ENCODE measurements at places on chromosomes 12 and 14.

- DNase-seq: no peak
Measured at GRCh38 chr14:101469382-101470247, 91.7 kb upstream of the DIO3 start.

- no peak for DNase-seq
Measured at GRCh38 chr14:64865109-64865508, 14.6 kb downstream of the SPTB start.

- no peak for DNase-seq
Measured at GRCh38 chr12:52557476-52557875, 4.5 kb upstream of the KRT71 start.

DNA sequence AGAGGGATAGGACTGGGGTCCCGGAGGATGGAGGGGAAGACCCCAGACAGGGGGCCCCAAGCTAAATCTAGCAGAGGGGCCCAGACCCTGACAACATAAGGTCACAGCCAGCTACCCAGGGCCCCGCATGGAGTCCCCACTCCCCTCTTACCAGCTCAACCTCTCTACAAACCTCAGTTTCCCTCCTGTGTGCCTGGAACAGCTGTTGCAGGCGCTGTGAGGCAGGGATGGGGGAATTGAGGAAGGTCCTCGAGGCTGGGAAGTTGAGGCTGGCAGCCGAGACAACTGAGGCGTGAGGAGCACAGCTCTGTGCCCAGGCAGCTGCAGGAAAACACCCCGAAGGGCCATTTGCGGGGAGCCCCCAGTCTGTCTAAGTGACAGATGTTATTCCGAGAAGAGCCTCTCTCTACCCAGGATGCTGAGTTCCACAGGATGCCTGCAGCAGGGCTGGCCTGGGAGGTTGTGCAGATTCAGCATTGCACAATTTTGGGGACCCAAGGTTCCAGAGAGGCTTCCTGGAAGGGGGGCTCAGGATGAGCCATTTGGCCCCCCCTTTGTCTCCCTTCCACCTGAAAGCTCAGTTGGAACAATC is 42.7 kb upstream of the NCOR2 start:
- DNase-seq: peak; percentile 13

GRCh38 chr14:76694106-76694505 is 67.2 kb upstream of the VASH1 start:
- no peak for DNase-seq

DNA sequence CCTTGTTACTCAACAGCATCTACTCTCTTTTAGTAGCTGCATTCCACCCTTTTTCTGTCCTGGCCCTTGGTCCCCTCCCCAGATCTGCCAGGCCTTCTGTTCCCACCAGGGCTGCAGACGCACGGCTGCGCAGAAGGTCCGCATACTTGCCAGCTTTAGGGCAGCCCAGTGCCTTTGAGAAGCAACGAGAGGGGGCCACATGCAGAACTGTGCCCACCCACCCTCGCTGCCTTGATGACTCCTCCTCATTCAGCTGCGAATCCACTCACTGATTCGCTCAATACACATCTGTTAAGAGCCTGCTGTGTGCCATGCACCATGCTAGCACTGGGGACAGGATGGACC is 39.2 kb downstream of the PRIMA1 start:
- no peak for DNase-seq

DNA sequence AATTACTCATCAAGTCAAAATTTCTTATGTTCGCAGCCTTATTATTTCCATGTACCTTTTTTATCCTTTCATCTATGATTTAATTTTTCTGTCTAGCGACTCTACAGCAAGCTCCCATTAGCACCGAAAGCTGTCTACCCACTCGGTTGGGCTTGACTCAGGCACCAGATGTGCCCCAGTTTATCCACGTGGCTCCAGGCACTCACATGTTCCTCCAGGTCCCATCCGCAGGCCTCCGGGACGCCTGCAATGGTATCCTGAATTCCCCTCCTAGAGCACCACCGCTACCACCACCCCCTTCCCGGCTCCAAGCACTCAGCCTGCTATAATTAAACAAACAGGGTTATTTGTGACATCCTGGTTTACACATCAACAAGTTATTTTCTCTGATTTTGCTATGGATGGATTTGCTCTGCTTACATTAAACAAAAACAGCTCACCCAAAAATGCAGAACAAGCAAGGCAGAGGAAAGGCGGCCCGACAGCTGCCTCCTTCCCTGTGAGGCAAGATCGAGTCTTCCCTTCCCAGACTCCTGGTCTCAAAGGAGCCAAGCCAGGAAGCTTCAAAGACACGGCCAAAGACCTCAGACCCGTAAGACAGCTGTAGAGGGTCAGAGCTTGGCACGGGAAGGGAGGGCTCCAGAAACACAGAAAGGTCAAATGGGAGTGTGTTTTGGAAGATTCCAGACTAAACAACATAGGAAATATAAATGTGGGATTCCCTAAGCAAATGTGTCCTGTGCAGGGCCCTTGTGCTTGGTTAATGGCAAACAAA is 253.8 kb downstream of the TTC8 start:
- no peak for DNase-seq

GRCh38 chr14:100568164-100568997 is 18.8 kb downstream of the BEGAIN start:
- no peak for DNase-seq

DNA sequence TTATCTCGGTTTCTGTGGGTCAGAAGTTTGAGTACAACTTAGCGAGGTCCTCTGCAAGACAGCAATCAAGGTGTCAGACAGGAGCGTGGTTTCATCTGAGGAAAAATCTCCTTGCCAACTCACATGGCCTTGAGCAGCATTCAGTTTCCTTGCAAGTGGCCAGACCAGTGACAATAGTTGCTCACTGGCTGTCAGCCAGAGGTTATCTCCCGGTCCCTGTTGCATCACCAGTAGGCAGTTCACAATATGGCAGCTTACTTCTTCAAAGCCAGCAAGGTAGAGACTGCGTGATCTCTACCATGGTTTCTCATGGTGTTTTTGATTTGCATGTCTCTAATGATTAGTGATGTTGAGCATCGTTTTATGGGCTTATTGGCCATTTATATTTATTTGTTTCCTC is 143.8 kb upstream of the DAAM1 start:
- no peak for DNase-seq

- DNase-seq: no peak
Measured at GRCh38 chr14:45916340-45916953, 663.4 kb upstream of the MIS18BP1 start.

DNA sequence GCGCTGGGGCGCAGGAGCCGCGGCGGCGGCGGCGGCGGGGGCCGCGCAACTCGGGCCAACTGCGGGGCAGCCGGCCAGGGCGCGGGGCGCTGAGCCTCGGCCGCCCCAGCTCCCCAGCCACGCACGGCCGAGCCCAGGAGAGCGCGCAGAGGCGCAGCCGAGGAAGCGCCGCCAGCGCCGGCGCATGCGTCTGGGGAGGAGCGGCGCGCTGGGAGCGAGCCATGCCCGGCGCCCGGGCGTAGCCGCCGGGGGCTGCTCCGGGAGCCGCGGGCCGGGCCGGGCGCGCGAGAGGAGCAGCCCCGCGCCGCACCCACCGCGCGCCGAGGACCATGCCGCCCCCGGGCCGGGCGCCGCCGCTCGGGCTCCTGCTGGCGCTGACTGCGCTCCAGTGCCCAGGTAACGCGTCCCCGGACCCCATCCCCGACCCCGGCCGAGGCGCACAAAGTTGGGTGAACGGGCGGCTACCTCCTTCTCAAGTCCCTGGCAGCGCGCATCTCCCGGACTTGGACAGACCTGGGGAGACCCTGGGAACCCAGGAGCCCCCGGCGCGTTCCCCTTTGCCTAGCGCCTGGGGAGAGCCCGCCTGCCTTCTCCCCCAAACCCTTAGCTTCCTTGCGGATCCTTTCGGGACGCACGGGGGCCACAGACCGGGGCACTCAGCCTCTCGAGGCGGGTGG is 121.4 kb downstream of the AACS start:
- no peak for DNase-seq

- DNase-seq: no peak
Measured at GRCh38 chr14:89384023-89384422, 33.0 kb downstream of the FOXN3 start.

DNA sequence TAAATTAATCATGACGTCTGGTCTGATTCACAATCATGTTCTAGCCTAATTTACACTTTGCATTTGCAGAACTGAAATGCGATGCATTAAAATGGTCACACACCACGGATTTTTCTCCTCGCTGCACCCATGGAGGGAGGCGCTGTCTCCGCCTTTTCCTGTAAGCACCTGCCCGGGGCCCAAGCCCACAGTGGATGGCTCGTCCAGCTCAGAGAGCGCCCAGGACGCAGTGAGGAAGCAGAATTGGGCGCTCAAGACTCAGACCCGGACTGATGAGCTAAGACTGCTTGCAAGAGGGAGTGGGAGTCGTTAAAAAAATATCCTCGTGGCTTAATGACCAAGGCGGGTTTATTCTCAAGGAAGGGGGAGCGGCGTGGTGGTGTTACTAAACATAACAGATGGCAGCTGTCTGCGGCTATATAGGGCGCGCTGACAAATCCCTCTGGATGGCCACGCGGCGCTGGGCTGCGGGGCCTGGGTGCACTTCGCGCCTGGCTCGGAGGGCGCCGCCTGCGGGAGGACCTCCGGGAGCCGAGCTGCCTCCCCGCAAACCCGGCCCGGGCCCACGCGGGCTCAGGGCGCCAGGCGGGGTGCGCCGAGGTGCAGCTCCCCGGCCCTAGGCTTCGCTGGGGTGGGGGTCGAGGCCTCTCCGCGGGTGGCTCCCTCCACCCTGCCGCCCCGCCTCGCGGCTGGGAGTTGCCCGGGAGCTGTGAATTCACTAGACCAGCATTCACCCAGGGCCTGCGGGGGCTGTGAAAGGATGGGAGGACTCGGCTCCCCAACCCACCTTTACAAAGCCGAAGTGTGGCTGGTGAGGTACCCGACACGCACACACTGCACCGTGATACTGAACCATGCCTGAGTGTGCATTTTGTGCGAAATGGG is 78.7 kb downstream of the PPM1A start:
- DNase-seq: peak; percentile 53

DNA sequence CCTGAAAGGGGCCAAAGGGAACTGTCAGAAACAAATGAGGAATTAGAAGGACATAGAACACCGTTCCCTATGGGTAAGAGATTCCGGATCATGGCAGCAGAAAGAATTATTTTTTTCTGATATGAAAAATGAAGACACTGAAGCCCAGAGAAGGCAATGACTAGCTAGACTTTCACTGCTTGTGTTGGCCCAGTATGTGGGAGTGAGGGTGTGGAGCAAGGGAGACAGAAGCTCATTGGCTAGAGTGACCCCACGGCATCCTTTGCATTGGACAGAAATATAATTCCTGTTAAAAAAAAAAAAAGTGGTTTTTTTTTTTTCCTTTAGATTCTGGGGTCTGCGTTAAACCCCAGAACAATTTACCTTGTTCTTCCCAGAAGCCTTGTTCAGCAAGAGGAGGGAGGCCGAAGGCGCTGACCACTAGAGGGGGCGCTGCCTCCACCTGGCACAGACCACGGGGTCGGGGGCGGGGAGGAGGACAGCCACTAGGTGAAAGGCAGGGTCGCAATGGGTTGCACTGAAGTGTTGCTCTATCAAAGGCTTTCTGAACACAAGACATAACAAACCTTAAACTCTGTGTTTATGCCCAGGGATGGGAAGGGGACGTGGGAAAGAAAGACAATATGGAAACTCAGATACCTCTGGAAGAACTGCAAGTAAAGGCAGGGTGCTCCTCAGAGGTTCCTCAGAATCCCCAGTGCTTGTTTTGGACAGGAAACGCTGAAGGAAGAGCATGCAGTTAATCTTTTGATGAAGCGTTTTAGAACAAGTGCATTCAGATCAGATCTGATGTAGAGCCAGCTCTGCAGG is 156.8 kb downstream of the KCNA5 start:
- no peak for DNase-seq

DNA sequence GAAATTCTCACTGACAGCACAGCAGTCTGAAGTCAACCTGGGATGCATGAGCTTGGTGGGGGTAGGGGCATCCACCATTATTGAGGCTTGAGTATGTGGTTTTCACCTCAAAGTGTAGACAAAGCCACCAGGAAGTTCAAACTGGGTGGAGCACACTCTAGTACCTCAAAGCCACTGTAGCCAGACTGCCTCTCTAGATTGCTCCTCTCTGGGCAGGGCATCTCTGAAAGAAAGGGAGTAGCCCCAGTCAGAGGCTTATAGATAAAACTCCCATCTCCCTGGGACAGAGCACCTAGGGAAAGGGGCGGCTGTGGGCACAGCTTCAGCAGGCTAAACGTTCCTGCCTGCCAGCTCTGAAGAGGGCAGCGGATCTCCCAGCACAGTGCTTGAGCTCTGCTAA is 143.0 kb downstream of the KITLG start:
- DNase-seq: no peak

- no peak for DNase-seq
Measured at GRCh38 chr14:96693252-96693820, 103.8 kb upstream of the VRK1 start.

- no peak for DNase-seq
Measured at GRCh38 chr12:70963081-70963660, 42.6 kb upstream of the PTPRR start.

- peak; percentile 30 for DNase-seq
Measured at GRCh38 chr14:54881761-54882401, 20.7 kb downstream of the GCH1 start.

DNA sequence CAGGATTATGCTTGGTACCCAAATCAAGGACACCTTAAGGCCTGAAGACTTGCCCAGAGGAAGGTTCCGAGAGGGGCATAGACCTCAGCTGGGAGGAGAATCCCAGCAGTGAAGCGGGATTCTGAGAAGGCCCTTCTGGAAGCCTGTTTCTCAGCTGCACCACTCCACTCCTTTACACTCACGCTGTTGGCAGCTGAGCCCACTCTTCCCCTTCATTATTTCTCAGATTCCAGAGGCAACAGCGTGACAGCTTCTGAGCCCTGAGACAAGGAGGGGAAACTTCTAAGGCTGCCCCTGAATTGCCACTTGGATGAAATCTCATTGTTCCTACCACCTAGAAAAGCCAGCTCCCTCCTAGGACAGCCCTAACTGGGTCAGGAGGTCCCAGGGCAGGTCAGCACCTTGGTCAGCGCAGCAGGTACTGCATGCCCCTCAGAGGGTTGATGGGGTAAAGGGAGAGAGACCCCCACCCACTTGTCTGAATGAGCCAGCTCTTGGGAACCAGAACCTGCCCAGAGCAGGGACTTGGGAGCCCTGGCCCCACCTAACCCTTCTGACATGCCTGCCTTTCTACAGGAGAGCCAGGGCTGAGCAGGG is 53.9 kb downstream of the ISCA2 start:
- no peak for DNase-seq

GRCh38 chr12:45794422-45794821 is 64.9 kb downstream of the ARID2 start:
- no peak for DNase-seq

GRCh38 chr12:86389949-86390348 is 133.8 kb upstream of the MGAT4C start:
- no peak for DNase-seq

DNA sequence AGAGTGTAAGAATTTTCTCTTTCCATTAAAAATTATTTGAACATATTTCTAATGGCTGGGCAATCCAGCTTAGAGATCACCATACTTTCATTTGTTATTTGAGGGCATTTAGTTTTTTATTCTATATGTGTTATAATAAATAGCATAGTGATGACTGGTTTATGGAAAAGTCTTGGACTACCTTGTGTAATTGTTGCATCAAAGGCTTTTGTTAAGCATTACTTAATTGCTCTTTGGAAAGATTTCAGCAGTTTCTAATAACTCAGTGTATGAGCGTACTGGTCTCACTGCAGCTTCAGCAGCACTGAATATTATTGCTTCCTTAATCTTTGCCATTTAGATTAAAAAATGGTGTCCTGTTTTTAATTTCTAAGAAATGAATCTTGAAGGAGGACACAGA is 22.8 kb downstream of the TMEM19 start:
- DNase-seq: no peak

GRCh38 chr14:46885566-46885965 is 234.0 kb upstream of the RPL10L start:
- DNase-seq: no peak

GRCh38 chr14:101604228-101604934 is 43.1 kb downstream of the DIO3 start:
- no peak for DNase-seq
